Upper lobe of left lung (tissue), 6 donors: ENCODE measurements at places on chromosomes 2 and 18.

- H3K4me3 ChIP-seq: no peak overlapping the region
- H3K4me1 ChIP-seq: no peaks in the 10 kb centered on the region
- H3K27me3 ChIP-seq: no peaks in the 10 kb centered on the region
Observed at GRCh38 chr2:203394519-203395227, 66.5 kb downstream of the ABI2 start.

DNA sequence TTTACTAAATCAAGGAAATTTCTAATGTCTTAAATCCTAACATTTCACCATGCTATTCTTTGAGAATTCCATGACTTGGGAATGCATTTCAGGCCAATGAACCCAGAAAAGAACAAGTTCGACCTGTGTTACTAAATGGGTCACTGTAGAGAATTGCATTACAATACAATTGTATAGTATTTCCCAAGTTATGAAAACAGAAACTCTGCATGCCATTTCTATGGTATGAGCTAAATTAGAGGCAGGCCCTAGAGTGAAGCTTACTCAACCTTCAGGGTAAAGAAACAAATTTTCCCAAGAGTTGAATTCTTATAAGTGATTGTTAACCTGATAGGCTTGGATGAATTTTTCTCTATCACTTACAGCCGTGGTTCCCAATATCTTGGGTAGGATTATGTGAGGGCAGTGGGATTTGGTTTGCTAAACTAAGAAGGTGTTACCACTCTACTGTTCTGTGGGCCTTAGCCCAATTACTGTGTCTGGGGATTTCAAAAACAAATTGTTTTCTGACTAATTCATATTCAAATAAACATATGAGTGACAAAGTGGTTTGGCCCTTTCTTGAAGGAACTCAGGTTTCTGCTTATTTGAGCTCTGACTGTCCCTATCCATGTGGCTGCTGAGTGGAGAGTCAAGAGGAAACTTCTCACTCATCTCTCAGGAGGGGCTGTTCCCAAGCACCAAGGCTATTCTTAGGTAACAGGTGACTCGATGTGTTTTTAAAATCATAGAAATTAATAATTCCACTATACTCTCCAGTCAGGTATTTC is 11.2 kb upstream of the SERPINB7 start:
- no peak overlapping the region for H3K27ac ChIP-seq
- DNase-seq: no peak
- H3K4me3 ChIP-seq: no peak overlapping the region
- no peaks in the 10 kb centered on the region for H3K36me3 ChIP-seq
- H3K27me3 ChIP-seq: no peaks in the 10 kb centered on the region

DNA sequence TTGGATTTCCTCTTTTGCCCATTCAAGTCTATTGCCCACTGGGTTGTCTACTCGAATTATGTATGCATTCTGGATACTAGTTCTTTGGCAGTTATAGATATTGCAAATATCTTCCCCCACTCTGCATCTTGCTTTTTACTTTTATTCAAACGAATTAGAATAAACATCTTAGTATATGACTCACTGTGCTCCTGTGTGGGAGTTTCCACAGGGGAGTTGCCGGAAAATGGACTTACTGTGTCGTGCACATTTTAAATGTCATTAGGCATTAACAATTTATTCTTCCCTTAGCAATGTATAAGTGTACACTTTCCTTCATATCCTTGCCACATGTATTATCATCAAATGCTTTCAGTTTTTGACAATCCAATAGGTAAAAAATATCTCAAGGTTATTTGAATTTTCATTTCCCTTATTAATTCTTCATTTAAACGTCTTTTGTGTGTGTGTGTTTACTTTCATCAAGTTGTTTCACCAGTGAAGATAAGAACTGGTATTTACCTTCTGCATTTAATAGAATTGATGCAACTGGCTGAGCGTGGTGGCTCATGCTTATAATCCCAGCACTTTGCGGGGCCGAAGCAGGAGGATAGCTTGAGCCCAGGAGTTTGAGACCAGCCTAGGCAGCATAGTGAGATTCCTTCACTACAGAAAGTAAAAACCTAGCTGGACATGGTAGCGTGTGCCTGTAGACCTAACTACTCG is 4.6 kb upstream of the UGT1A5 start:
- no peaks in the 10 kb centered on the region for H3K27me3 ChIP-seq
- no peaks in the 10 kb centered on the region for H3K4me1 ChIP-seq
- H3K4me3 ChIP-seq: no peak overlapping the region

GRCh38 chr2:236689981-236690380 is 120.4 kb downstream of the ACKR3 start:
- H3K27ac ChIP-seq: no peak overlapping the region
- H3K4me1 ChIP-seq: no peaks in the 10 kb centered on the region
- H3K4me3 ChIP-seq: no peak overlapping the region
- H3K36me3 ChIP-seq: no peaks in the 10 kb centered on the region
- H3K27me3 ChIP-seq: no peaks in the 10 kb centered on the region

DNA sequence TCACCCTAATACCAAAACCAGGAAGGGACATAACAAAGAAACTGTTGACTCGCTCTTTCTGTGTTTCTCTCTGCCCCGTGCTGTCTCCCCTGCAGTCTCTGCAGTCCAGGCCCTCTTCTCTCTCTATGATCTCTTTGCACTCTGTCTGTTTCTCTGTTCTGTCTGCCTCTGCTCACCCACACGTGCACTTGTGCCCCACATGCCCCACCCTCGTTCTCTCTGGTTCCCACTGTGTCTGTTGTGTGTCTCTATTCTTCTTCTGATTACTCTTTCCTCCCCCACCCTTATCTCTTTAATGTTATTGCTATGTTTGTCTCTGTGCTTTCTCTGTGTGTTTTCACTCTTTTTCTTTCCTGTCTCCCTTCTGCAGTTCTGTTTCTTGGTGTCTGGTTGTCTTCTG is 54.0 kb downstream of the NAT8 start:
- no peaks in the 10 kb centered on the region for H3K4me1 ChIP-seq
- H3K4me3 ChIP-seq: no peak overlapping the region

- peaks cover 4% of the 10 kb centered on the region for H3K4me1 ChIP-seq
- no peak overlapping the region for H3K4me3 ChIP-seq
Observed at GRCh38 chr18:22670914-22671313, 253.2 kb upstream of the CTAGE1 start.

- H3K4me1 ChIP-seq: no peaks in the 10 kb centered on the region
- no peaks in the 10 kb centered on the region for H3K36me3 ChIP-seq
- no peaks in the 10 kb centered on the region for H3K27me3 ChIP-seq
- H3K4me3 ChIP-seq: no peak overlapping the region
Observed at GRCh38 chr2:234375176-234375880, 121.6 kb downstream of the ARL4C start.

- no peaks in the 10 kb centered on the region for H3K36me3 ChIP-seq
- no peaks in the 10 kb centered on the region for H3K27me3 ChIP-seq
- H3K4me3 ChIP-seq: no peak overlapping the region
- no peak overlapping the region for H3K27ac ChIP-seq
- peaks cover 7% of the 10 kb centered on the region for H3K4me1 ChIP-seq
- no peak for DNase-seq
Observed at GRCh38 chr18:48656582-48656981, 117.8 kb downstream of the CTIF start.

GRCh38 chr2:17540813-17541530 is 476 bp downstream of the VSNL1 start:
- no peak overlapping the region for H3K4me3 ChIP-seq
- H3K4me1 ChIP-seq: peaks cover 29% of the 10 kb centered on the region
- no peaks in the 10 kb centered on the region for H3K36me3 ChIP-seq

- DNase-seq: no peak
- peaks cover 6% of the 10 kb centered on the region for H3K4me1 ChIP-seq
- no peak overlapping the region for H3K27ac ChIP-seq
- H3K36me3 ChIP-seq: no peaks in the 10 kb centered on the region
- H3K27me3 ChIP-seq: no peaks in the 10 kb centered on the region
Observed at GRCh38 chr2:144704709-144705095, 184.8 kb upstream of the ZEB2 start.

DNA sequence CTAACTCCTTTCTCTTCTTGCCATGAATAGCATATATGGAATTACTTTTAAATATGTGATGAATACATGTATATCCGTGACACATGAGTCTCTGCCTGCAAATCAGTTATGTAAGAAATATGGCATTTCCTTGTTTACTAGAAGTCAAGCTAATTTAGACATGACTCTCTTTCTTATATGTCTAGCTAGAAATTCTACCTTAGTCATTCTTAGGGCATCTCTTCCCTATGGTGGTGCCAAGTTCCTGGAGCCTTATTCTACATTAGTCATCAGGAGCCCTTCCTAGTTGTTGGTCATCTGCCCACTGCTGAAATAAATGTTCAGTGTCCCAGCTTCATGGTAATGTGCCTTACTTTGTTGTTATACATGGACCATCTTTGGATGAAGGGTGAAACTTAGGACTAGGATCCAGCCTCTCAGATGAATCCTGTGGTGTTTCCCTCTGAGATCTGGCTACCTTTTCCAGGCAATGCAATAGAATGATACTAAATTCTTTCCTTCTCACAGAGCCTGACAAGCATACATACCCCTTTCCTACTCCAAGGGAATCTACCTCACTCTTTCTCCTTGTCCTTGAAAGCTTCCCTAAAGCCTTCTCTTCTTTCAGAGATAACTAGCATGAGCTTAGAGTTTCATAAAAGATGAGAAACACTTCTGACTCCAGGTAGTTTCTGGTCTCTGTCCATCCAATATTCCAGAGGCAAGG is 415.3 kb upstream of the VWC2L start:
- H3K27me3 ChIP-seq: no peaks in the 10 kb centered on the region
- no peaks in the 10 kb centered on the region for H3K36me3 ChIP-seq
- no peak overlapping the region for H3K4me3 ChIP-seq
- DNase-seq: no peak

DNA sequence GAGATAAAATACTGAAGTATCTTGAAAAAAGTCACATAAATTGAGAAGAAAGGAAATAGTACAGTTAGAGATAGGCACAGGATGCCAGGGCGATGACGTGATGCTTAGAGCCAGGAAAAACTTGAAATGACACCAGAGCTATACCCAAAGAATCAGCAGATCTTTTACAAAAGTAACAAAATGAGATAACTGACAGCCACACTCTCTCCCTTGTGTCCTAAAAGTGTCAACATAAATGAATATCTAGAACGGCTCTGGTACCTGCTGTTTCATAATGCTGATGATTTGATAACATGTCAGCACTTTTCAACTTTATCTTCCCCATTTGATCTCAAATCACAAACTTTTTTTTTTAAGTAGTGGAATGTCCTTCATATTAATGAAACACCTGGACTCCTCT is 45.6 kb upstream of the ZC3H15 start:
- H3K27ac ChIP-seq: no peak overlapping the region
- no peaks in the 10 kb centered on the region for H3K36me3 ChIP-seq
- no peak overlapping the region for H3K4me3 ChIP-seq
- DNase-seq: no peak
